Effector memory CD4-positive, alpha-beta T cell (primary cell): ENCODE measurements at places on chromosomes 7 and 10.

GRCh38 chr7:151429560-151430331 is 10.2 kb downstream of the CRYGN start:
- H3K27ac ChIP-seq = peak overlapping the region; percentile 48
- H3K4me3 ChIP-seq = no peak overlapping the region
- no peaks in the 10 kb centered on the region for H3K27me3 ChIP-seq
- no peaks in the 10 kb centered on the region for H3K36me3 ChIP-seq
- peak; percentile 55 for DNase-seq

DNA sequence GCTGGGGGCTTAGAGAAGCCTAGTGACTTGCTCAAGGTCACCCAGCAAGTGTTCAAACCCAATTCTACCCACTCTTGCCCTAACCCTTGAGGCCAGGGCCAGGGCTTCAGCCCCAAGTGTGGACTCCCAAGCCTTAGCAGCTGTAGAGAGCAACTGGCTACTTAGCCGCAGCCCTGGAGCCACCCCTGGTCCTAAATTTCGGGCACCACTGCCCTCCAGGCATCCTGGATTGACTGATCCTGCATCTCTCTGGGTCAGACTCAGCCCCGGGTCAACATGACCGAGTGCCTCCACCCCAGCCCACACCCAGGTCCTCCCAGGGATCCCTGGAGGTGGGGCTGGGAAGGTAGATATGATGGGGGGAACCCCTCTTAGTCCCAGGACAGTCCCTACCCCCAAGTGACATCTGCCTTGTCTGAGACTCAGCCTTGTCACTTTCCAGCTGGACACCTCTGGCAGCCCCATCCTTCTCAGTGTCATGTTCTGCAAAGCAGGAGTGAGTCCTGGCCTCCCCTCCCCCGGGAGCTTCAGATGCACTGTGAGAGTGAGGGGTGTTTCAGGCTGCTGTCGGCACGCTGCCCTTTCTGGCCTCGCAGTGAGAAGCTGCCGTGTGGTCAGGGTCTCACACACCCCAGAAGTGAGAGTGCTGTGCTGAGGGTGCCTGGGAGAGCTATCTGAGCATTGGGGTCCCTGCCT is 89.8 kb downstream of the ZMIZ1 start:
- no peaks in the 10 kb centered on the region for H3K4me1 ChIP-seq
- DNase-seq = no peak
- H3K4me3 ChIP-seq = no peak overlapping the region
- no peaks in the 10 kb centered on the region for H3K27me3 ChIP-seq
- H3K27ac ChIP-seq = no peak overlapping the region

- H3K4me3 ChIP-seq = no peak overlapping the region
- H3K36me3 ChIP-seq = no peaks in the 10 kb centered on the region
Measured at GRCh38 chr10:124344931-124345330, 73.8 kb downstream of the OAT start.

GRCh38 chr10:132308587-132309470 is 1.1 kb upstream of the STK32C start:
- H3K27ac ChIP-seq = no peak overlapping the region
- H3K4me3 ChIP-seq = peak overlapping the region; percentile 64
- H3K36me3 ChIP-seq = no peaks in the 10 kb centered on the region
- peaks cover 11% of the 10 kb centered on the region for H3K4me1 ChIP-seq
- no peak for DNase-seq

DNA sequence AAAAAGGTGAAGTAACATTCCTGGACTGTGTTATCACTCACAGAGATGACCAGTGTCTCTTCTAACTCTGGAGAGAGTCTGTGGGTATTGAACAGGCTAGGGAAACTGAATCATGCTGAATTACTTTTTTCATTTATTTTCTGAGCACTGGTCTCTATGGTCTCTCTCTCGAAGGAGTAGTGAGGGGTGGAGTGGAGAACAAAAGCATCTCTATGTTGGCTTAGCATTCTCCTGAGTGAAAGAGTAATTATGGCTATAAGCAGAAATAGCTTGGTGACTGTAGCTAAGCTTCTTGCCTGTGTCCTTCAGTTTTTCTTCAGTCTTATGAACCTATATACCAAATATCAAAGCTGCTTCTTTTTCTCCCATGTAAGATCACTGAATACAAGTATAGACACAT is 64.6 kb upstream of the PTN start:
- no peak overlapping the region for H3K27ac ChIP-seq
- no peaks in the 10 kb centered on the region for H3K27me3 ChIP-seq
- no peak for DNase-seq
- no peaks in the 10 kb centered on the region for H3K4me1 ChIP-seq
- no peak overlapping the region for H3K4me3 ChIP-seq

- H3K27me3 ChIP-seq = no peaks in the 10 kb centered on the region
- no peak overlapping the region for H3K27ac ChIP-seq
- no peaks in the 10 kb centered on the region for H3K4me1 ChIP-seq
- DNase-seq = no peak
Measured at GRCh38 chr7:47576031-47576865, 5.7 kb downstream of the TNS3 start.

- peaks cover 74% of the 10 kb centered on the region for H3K4me1 ChIP-seq
- peaks cover 5% of the 10 kb centered on the region for H3K36me3 ChIP-seq
- H3K27me3 ChIP-seq = no peaks in the 10 kb centered on the region
Measured at GRCh38 chr7:43647339-43647672, 64.4 kb downstream of the STK17A start.

DNA sequence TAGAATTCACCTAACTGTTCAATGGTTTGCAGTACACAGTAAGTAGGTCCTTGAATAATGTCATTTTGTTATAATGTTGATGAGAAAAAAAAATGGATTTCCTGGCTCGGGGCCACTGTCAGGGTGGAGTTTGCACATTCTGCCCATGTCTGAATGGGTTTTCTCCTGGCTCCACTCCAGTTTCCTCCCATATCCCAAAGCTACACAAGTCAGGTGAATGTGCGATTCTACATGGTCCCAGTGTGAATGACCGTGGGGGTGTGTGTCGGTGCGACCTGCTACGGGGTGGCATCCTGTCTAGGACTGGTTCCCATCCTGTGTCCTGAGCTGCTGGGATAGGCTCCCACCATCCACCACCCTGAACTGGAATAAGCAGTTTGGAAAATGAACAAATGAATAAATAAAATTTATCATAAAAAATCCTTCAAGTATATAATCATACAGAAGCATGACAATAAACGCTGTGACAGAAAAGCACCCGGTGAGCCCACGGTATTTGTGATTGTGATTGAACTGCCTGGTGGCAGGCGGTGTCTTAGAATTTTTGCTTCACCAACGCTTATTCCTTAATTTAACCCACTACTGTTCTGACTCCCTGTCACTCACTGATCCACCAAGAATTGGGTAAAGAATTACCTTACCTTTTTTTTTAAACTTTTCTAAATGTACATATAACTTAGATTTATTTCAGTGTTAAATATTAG is 114.1 kb downstream of the ICA1 start:
- no peaks in the 10 kb centered on the region for H3K27me3 ChIP-seq
- H3K36me3 ChIP-seq = no peaks in the 10 kb centered on the region
- no peak for DNase-seq
- H3K4me3 ChIP-seq = no peak overlapping the region
- no peak overlapping the region for H3K27ac ChIP-seq

GRCh38 chr7:13155188-13155587 is 467.8 kb downstream of the ARL4A start:
- DNase-seq = no peak
- H3K4me3 ChIP-seq = no peak overlapping the region
- no peaks in the 10 kb centered on the region for H3K36me3 ChIP-seq
- H3K27ac ChIP-seq = no peak overlapping the region
- no peaks in the 10 kb centered on the region for H3K27me3 ChIP-seq

- DNase-seq = no peak
- no peak overlapping the region for H3K4me3 ChIP-seq
- H3K27me3 ChIP-seq = no peaks in the 10 kb centered on the region
- no peaks in the 10 kb centered on the region for H3K36me3 ChIP-seq
Measured at GRCh38 chr10:68218786-68219185, 13.1 kb downstream of the ATOH7 start.

DNA sequence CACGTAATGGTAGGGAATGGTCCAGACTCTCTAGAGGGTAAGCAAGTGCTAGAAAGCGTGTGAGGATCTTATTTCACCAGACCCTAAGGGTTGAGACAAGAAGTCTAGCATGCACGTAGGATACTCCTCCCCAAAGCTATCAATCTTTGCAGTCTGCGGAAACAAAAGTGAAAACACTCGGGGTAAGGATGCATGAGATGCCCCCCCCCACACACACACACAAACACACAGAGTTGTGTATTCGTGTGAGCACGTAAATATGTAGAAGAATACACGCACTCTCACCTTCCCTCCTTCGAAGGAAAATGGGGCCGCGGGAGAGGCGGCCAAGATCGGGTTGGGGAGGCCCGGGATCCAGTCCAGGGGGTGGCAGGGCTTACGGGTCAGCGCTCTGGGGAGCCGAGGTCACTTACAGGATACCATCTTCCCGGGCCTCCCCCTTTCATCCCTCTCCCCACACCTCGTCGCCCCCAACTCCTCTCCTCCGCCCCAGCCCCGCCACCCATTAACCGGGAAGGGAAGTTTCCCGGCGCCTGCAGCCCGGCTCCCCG is 455 bp downstream of the CUL2 start:
- no peaks in the 10 kb centered on the region for H3K27me3 ChIP-seq
- H3K27ac ChIP-seq = peak overlapping the region; percentile 97
- H3K36me3 ChIP-seq = no peaks in the 10 kb centered on the region
- H3K4me3 ChIP-seq = peak overlapping the region; percentile 80
- H3K4me1 ChIP-seq = peaks cover 29% of the 10 kb centered on the region

DNA sequence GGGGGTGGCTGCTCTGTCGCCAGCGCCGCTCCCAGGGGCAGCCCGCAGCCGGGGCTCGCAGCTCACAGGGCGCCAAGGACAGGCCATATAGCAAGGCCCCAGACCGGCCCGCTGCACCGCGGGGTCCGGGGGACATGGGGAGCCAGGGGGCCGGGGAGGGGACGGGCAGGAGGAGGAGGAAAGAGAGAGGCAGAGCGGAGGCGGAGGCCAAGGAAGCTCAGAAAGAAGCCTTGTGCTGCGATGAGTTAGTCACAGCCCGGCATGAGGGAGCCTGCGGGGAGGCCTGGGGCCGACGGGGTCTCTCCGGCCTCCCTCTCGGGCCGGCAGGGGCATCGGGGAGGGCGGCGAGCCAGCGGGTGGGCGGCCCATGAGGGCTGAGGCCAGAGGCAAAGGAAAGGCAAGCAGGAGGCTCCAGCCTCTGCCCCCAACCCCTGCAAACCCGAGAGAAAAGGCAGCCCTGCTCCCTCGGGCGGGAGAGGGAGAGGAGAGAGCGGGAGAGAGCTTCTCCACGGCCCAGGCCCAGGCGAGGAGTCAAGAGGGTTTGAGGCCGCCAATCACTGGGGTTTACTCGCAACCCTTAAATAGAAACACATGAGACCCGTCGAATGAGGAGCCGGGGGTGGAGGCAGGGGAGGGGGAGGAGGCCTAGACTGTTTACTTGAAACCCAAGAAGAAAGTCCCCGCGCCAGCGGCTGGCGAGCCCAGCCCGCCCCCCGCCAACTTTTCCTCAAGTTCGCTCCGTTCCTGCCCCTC is 167.9 kb downstream of the NEURL1 start:
- no peaks in the 10 kb centered on the region for H3K27me3 ChIP-seq
- H3K4me1 ChIP-seq = peaks cover 16% of the 10 kb centered on the region
- peak; percentile 41 for DNase-seq
- no peaks in the 10 kb centered on the region for H3K36me3 ChIP-seq

GRCh38 chr10:97297556-97298222 is 5.3 kb upstream of the ARHGAP19 start:
- no peak for DNase-seq
- H3K27me3 ChIP-seq = no peaks in the 10 kb centered on the region
- no peaks in the 10 kb centered on the region for H3K4me1 ChIP-seq
- H3K4me3 ChIP-seq = no peak overlapping the region
- no peaks in the 10 kb centered on the region for H3K36me3 ChIP-seq
- H3K27ac ChIP-seq = no peak overlapping the region

DNA sequence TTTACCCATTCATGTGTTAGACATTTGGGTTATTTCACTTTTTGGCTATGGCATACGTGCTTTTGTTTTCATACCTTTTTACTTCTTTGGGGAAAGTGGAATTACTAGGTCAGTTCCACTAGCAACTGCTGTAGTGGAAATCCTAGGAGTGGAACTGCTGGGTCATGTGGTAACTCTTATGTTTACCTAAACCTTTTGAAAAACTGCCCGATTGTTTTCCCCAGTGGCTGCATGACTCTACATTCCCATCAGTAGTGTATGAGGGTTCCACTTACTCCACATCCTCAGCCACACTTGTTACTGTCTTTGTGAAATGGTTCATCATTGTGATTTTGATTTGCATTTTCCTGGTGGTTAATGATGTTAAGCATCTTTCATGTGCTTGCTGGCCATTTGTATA is 82.3 kb downstream of the TAX1BP1 start:
- no peak for DNase-seq
- no peaks in the 10 kb centered on the region for H3K27me3 ChIP-seq
- peaks cover 6% of the 10 kb centered on the region for H3K36me3 ChIP-seq
- H3K4me3 ChIP-seq = no peak overlapping the region
- H3K27ac ChIP-seq = no peak overlapping the region

DNA sequence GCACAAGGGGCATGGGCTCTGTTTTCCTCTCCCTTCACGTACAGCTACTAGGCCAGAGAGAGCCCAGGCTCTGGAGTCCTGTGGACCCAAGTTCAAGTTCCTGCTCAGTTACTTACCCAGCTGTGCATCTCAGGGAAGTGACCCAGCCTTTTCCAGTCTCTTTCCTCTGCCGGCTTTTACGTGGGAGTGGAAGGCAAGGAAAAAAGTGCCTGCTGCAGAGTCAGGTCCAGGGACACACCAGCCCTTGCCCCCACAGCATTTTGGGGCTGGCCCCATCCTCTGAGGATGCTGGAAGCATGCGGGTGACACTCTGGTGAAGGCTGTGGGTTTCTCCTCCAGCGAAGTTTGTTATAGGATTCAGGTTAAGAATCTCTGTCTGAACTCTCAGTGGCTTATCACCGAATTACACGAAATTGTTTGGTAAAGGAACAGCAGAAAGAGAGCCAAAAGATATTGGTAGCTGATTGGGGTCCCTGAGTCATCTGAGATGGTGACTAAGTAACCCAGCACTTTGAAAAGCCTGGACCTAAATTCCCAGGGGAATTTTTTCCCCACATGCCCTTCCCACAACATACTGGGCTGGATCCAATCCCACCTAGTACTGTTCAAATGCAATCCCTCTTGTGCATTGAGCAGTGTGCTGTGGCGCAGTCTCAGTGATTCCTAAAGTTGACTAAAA is 424.3 kb downstream of the RPS24 start:
- no peak for DNase-seq
- no peaks in the 10 kb centered on the region for H3K36me3 ChIP-seq
- H3K27ac ChIP-seq = no peak overlapping the region
